ENCODE measurements at places on chromosomes 1 and 21. TPM values are rescaled to one million over a fixed set of nuclear protein-coding genes. Genes with fewer than 3 reads are reported as not detected.

Gene CHAF1B
- 1.0 TPM for total RNA-seq

Gene PRPF38A
- total RNA-seq, result 6.9 TPM

Gene DAB1
- 0.17 TPM for total RNA-seq

Gene TMIGD3
- total RNA-seq, result not detected

Gene GBP5
- total RNA-seq, result under 0.01 TPM

Gene IGFN1
- total RNA-seq, result 0.17 TPM
